ENCODE measurements at places on chromosomes 5 and 9. TPM values are rescaled to one million over a fixed set of nuclear protein-coding genes. Genes with fewer than 3 reads are reported as not detected.

DNA sequence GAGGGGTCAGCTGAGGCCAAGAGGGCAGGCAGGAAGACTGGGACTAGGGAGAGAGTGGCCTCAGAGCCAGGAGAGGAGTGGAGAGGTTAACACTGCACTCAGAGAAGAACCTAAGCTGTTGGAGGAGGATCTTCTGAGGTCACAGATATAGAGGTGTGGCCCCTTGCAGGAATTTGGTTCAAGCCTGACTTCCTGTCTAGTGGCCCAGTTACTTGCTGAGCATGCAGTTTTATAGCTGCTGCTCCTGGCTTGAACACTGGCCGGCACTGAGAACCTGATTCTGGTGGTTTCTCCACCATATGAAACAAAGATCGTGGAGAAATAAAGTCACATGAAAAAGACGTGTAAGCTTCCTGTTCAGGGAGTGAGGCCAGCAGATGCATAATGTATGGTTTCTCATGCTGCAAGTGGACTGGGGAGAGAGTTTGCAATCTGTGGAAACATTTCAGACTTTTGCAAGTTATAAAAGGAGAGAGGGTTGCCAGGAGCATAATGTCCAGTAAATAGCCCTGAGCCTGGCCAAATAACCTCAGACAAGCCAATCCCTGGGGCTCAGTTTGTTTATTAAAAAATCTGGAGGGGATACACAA is 82.6 kb downstream of the GALNT10 start:
- no peaks in the 10 kb centered on the region for H3K27me3 ChIP-seq
- H3K27ac ChIP-seq, result no peak overlapping the region
- DNase-seq, result no peak
- H3K4me3 ChIP-seq, result no peak overlapping the region
- H3K4me1 ChIP-seq, result peaks cover 3% of the 10 kb centered on the region

Gene GLIPR2
- total RNA-seq, result 5.1 TPM

Gene LRRC70
- total RNA-seq, result 1.7 TPM

Gene RASEF
- 10.4 TPM for total RNA-seq

GRCh38 chr5:153212471-153212870 is 278.0 kb upstream of the GRIA1 start:
- no peak for DNase-seq
- H3K27ac ChIP-seq, result no peak overlapping the region

Gene SCGB3A2
- total RNA-seq, result 36.1 TPM

DNA sequence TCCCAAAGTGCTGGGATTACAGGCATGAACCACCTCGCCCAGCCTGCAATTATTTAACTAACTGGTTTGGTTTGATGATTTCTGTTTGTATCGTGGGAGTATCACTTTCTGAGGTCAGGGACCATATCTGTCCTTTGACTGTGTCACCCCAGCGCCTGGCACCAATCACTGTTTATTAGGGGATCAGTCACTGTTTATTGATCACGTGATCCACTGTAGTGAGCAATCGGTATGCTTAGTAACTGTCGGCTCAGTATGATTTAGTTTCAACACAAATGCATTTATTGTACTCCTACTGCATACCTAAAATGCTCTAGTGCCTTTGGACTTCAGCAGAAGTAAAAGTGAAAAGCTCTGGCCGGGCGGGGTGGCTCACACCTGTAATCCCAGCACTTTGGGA is 54.8 kb downstream of the COL5A1 start:
- no peak for DNase-seq
- no peaks in the 10 kb centered on the region for H3K4me1 ChIP-seq
- no peaks in the 10 kb centered on the region for H3K27me3 ChIP-seq
- H3K4me3 ChIP-seq, result no peak overlapping the region
- no peaks in the 10 kb centered on the region for H3K36me3 ChIP-seq

DNA sequence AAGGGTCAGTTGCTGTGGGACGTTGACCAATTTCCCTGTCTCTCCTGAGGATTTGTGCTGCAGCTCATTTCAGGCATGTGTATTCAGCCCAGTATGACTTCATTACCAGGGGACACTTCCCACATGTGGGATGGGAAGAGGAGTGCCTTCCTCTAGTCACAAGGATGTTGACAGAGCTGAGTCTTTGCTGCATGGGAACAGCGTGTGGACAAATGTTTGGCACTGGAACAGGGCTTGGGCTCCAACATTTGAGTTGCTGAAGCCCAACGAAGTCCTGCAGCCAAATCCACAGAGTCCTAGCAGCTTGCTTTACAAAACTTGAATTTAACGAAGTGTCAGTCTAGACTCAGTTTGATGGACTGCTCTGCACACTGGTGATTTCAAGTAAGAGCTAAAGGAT is 283.2 kb downstream of the SH3GL2 start:
- DNase-seq, result no peak
- no peaks in the 10 kb centered on the region for H3K27me3 ChIP-seq
- H3K4me1 ChIP-seq, result no peaks in the 10 kb centered on the region

Gene COL23A1
- total RNA-seq, result 8.2 TPM

DNA sequence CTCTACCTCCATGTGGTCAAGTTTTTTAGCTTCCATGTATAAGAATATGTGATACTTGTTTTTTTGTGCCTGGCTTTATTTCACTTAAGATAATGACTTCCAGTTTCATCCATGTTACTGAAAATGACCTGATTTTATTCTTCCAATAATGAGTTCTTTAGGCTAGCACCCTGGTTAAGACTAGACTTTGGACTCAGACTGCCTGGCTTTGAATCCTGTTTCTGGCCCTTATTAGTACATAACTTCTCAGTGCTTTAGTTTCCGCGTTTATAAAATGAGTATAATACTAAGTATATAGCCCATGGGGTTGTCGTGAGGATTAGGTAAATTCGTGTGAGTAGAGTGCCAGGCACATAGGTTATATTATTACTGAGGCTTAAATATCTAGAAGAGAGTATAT is 18.5 kb downstream of the KIAA1958 start:
- H3K36me3 ChIP-seq, result no peaks in the 10 kb centered on the region
- no peaks in the 10 kb centered on the region for H3K27me3 ChIP-seq
- DNase-seq, result no peak
- H3K4me1 ChIP-seq, result peaks cover 30% of the 10 kb centered on the region
- H3K27ac ChIP-seq, result peak overlapping the region; percentile 51

GRCh38 chr5:151585970-151586369 is 5.2 kb downstream of the FAT2 start:
- H3K27me3 ChIP-seq, result no peaks in the 10 kb centered on the region
- DNase-seq, result no peak
- no peak overlapping the region for H3K4me3 ChIP-seq
- no peaks in the 10 kb centered on the region for H3K4me1 ChIP-seq

DNA sequence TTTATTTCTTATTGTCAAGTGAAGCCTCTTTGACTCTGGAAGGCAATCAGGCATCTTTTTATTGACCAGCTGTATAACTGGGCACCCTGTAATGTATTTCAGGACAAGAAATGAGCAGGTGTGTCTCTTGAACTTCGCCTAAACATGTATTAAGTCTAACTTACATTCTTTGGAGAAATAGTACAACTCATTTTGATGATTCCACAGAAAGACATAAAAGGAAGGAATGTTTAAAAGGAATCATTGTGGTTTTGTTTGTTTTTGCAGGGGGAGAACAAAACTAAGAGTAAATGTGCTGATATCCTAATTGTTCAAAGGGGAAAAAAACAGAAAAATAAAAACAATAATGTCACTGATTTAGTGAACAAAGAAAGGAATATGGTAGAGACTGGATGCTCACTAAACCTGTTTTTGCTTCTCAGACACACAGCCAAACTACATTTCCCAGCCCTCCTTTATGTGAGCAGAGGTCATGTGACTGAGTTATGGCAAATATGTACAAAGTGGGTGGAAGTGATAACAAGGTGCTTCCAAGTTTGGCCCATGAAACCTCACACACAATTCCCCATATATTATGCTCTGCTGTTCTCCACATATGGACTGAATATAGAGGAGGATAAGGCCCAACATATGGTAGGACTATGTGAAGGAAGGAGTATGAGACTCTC is 150.6 kb upstream of the ACOT12 start:
- no peak for DNase-seq
- no peak overlapping the region for H3K4me3 ChIP-seq
- no peaks in the 10 kb centered on the region for H3K4me1 ChIP-seq
- H3K27me3 ChIP-seq, result no peaks in the 10 kb centered on the region

Gene EFNA5
- 7.5 TPM for total RNA-seq

GRCh38 chr5:69502767-69503488 is 10.3 kb downstream of the OCLN start:
- peaks cover 25% of the 10 kb centered on the region for H3K4me1 ChIP-seq
- peaks cover 15% of the 10 kb centered on the region for H3K36me3 ChIP-seq
- no peak for DNase-seq
- H3K27ac ChIP-seq, result no peak overlapping the region
- H3K4me3 ChIP-seq, result no peak overlapping the region

Gene HMMR
- total RNA-seq, result 54.8 TPM

Gene PNPLA7
- total RNA-seq, result 0.39 TPM

- DNase-seq, result peak; percentile 28
- H3K36me3 ChIP-seq, result peaks cover 15% of the 10 kb centered on the region
- H3K4me3 ChIP-seq, result peak overlapping the region; percentile 63
- H3K27ac ChIP-seq, result no peak overlapping the region
- H3K4me1 ChIP-seq, result peaks cover 4% of the 10 kb centered on the region
Observed at GRCh38 chr5:14488709-14489108, 92.9 kb upstream of the OTULINL start.

GRCh38 chr5:168885324-168886120 is 306.4 kb upstream of the PANK3 start:
- no peak overlapping the region for H3K27ac ChIP-seq
- H3K4me1 ChIP-seq, result peaks cover 11% of the 10 kb centered on the region
- no peak for DNase-seq
- no peaks in the 10 kb centered on the region for H3K27me3 ChIP-seq
- no peaks in the 10 kb centered on the region for H3K36me3 ChIP-seq

DNA sequence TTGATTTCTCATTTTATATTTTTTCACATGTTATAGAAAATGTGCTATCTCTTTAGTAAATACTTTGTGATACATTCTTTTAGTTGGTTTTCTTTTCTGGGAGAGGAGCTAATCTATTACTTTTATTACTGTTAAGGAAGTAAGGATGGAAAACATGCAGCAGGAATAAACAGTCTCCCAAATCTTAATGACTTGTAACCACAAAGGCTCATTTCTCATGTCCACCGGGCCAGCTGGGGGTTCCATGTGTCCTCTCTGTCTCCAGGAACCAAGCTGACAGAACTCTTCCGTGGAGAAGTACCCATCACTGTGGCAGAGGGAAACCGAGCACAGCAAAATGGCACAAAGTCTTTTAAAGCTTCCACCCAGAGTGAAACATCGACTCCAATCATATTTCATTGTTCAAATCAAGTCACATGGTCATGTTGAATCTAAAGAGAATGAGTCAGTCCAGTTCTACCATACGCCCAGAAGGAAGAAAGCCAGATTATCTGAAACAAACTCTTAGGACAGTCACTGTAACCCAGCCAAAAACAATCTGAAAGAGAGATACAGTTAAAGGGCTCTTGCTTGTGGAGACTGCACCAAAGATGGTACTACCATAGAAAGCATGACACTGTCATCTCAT is 97.1 kb upstream of the CDH6 start:
- H3K36me3 ChIP-seq, result no peaks in the 10 kb centered on the region
- no peak for DNase-seq
- H3K4me1 ChIP-seq, result no peaks in the 10 kb centered on the region
- no peak overlapping the region for H3K27ac ChIP-seq
- no peak overlapping the region for H3K4me3 ChIP-seq

- no peak overlapping the region for H3K27ac ChIP-seq
- no peaks in the 10 kb centered on the region for H3K4me1 ChIP-seq
- H3K36me3 ChIP-seq, result no peaks in the 10 kb centered on the region
- H3K27me3 ChIP-seq, result no peaks in the 10 kb centered on the region
Observed at GRCh38 chr5:17732351-17732923, 98.2 kb downstream of the TAF11L14 start.

- no peaks in the 10 kb centered on the region for H3K4me1 ChIP-seq
- no peaks in the 10 kb centered on the region for H3K27me3 ChIP-seq
- DNase-seq, result no peak
- no peak overlapping the region for H3K27ac ChIP-seq
Observed at GRCh38 chr5:127849408-127849807, 146.2 kb downstream of the CCDC192 start.

DNA sequence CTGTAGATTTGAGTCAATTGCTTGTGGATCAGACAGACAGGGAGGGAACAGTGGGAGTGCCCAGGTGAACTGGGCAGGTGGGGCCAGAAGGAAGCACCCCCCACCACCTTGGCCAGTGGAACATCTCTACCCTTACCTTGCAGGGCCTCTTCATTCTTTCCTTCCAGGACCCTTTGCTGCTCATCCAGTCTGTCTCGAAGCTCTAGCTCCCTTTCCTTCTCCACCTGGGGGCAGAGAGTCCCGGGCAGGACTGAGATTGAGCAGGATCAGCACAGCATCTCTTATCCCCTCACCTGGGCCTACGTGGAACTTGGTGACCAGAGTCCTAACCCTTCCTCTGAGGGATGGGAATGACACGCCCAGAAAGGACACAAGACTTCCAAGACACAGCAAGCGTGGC is 25.0 kb downstream of the CCDC69 start:
- no peaks in the 10 kb centered on the region for H3K36me3 ChIP-seq
- no peak overlapping the region for H3K27ac ChIP-seq
- H3K4me1 ChIP-seq, result no peaks in the 10 kb centered on the region
- peak; percentile 15 for DNase-seq
- no peak overlapping the region for H3K4me3 ChIP-seq

Gene FREM1
- 3.1 TPM for total RNA-seq

DNA sequence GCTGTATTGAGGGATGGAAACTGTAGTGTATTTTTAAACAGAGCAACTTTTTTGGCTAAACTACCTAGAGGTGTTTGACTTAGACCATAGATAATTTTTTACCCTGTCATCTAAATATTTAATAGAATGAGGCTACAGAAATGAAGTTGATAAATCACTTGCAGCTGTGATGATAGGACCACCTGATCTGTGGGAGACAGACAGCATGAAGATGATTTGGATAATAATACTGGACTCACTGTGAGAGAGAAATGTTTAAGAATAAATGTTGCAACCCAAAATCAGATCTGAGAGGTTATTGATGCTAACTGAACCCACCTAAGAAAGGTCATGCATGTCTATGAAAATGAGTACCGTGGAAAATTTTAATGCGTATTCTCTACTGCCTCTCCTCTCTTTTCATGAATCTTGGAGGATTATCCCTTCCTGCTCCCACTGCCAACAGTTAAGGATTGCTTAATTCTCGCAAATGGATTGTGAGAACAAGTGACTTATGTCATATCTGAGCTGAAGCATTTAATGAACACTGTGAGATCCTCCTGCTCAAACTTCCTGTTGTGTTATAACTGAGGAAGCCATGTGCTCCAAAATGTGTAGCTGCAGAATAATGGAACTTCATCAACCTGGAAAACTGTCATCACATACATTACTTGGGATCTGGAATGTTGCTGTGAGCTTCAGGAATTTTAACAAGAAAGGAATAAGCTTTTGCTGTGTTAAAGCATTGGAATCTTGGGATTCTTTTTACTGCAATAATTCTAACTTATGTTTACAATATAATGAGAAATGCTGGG is 617.9 kb upstream of the CDH18 start:
- no peak for DNase-seq
- H3K4me3 ChIP-seq, result no peak overlapping the region
- peaks cover 18% of the 10 kb centered on the region for H3K4me1 ChIP-seq
- no peaks in the 10 kb centered on the region for H3K27me3 ChIP-seq

- no peaks in the 10 kb centered on the region for H3K36me3 ChIP-seq
- H3K4me1 ChIP-seq, result peaks cover 5% of the 10 kb centered on the region
- H3K27me3 ChIP-seq, result no peaks in the 10 kb centered on the region
- DNase-seq, result no peak
- H3K27ac ChIP-seq, result no peak overlapping the region
- H3K4me3 ChIP-seq, result no peak overlapping the region
Observed at GRCh38 chr5:113755516-113755915, 242.0 kb downstream of the YTHDC2 start.
